Right lobe of liver (tissue), 6 donors: ENCODE measurements at places on chromosomes 11 and 22. TPM values are rescaled to one million over a fixed set of nuclear protein-coding genes. Genes with fewer than 3 reads are reported as not detected.

DNA sequence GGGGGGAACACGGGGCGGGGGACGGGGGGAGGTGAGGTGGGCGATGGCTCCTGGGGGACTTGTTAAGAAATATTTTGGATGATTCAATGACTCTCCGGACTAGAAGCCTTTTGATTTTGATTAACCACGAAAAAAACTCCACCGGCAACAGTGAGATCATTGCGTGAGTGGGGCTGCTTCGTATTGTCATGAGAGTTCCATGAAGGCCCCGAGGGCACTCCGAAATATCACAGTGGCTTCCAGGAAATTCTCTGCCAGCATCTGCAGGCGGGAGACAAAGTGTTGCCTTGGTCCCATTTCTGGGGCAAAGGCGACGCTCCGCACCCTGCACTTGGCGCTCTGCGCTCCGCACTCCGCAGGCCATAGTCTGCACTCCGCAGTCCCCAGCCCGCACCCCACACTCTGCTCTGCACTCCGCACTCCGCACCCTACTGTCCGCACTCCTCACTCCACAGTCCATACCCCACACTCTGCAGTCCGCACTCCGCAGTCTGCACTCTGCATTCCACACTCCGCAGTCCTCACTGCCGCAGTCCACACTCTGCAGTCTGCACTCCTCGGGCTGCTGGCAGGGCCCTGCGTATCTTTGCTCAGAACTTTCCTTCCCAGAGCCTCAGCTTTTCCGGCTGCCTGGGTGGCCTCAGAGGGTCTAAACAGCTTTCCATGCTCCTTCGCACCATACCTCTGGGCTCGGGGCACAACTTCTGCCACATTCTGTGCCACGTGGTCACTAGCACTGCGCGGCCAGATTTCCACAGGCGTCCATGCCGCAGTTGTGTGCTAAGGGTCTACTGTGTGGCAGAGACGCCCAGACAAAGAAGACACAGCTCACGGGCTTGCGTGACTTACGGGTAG is 61.1 kb downstream of the LINC01488 start:
- H3K27me3 ChIP-seq: no peaks in the 10 kb centered on the region
- H3K36me3 ChIP-seq: no peaks in the 10 kb centered on the region
- H3K27ac ChIP-seq: no peak overlapping the region
- peaks cover 7% of the 10 kb centered on the region for H3K4me1 ChIP-seq

The OR51E2 gene
- not detected for total RNA-seq

The OR51A7 gene
- not detected for total RNA-seq

- DNase-seq: no peak
- H3K27ac ChIP-seq: no peak overlapping the region
- H3K4me3 ChIP-seq: no peak overlapping the region
Measured at GRCh38 chr11:2625183-2625582, 74.6 kb downstream of the KCNQ1OT1 start.

- H3K36me3 ChIP-seq: no peaks in the 10 kb centered on the region
- H3K4me3 ChIP-seq: no peak overlapping the region
- no peaks in the 10 kb centered on the region for H3K27me3 ChIP-seq
- no peak overlapping the region for H3K27ac ChIP-seq
- no peaks in the 10 kb centered on the region for H3K4me1 ChIP-seq
- DNase-seq: no peak
Measured at GRCh38 chr11:72798361-72798760, 4.5 kb upstream of the STARD10 start.

The CABP4 gene
- total RNA-seq: 1.7 TPM

DNA sequence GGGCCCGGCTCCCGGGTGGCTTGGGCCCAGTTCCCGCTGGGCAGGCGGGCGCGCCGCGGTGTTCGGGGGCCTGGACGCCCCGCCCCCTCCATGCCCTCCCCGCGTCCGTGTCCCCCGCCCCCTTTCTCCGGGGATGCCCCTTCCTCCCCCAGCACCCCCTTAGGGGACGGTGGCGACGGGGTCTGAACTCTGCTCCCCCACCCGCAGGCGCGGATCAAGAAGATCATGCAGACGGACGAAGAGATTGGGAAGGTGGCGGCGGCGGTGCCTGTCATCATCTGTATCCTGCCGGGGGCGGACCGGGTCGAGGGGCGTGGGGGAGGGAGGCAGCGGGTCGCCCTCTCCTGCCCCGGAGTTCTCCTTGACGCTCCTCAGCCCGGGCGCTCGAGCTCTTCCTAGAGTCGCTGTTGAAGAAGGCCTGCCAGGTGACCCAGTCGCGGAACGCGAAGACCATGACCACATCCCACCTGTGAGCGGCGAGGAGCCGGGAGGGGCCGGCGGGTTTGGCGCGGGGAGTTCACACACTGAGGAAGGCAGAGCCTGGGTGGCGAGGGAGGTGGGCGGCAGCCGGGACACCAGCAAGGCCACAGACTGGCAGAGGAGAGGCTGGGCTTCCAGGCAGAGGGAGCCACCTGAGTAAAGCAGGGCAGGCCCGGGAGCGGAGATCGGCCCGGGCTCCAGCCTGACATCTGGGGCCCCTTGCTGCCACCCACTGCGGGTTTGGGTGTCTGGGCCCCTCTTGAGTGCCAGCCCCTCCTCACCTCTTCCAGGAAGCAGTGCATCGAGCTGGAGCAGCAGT is 546 bp downstream of the DRAP1 start:
- peak; percentile 60 for DNase-seq
- H3K4me3 ChIP-seq: peak overlapping the region; percentile 98
- H3K4me1 ChIP-seq: peaks cover 18% of the 10 kb centered on the region
- H3K27ac ChIP-seq: peak overlapping the region; percentile 85
- no peaks in the 10 kb centered on the region for H3K36me3 ChIP-seq

The DGCR2 gene
- total RNA-seq: 26.5 TPM

DNA sequence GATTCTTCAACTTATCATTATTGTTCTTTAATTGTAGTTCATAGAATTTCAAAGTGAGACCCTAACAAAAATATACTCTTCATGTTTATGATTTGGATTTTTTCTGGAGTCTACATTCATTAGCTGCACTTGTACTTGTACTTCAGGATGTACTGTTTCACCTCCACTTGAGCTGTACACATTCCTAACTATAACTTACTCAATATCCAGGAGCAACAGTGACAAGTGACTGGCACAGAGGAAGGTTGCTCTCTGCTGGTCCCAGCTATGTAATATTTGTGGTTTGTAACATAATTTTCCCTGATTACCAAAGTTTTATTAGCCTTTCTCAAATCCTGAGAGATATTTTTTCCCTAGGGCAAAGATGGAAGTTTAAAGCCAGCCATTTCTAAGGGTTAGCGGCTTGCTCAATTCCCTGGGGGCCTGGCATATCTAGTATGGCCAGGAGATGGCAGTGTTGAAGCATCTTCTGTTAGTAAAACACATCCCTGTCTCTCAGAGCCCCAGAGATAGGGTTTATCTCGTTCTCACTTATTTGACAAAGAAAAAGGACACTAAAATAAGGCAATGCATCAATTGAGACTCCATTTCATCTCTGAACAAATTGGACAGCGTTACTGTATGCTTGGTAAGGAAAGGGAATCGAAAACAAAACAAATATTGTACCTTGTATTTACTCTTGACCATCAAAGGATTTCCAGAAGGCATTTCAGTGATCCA is 14.2 kb downstream of the OR52A5 start:
- DNase-seq: peak; percentile 57
- no peak overlapping the region for H3K4me3 ChIP-seq
- no peaks in the 10 kb centered on the region for H3K27me3 ChIP-seq

GRCh38 chr11:109806205-109806604 is 287.0 kb upstream of the ZC3H12C start:
- no peak overlapping the region for H3K4me3 ChIP-seq
- H3K27ac ChIP-seq: no peak overlapping the region
- DNase-seq: no peak
- no peaks in the 10 kb centered on the region for H3K4me1 ChIP-seq
- no peaks in the 10 kb centered on the region for H3K36me3 ChIP-seq

GRCh38 chr11:121886996-121887395 is 229.0 kb downstream of the BLID start:
- no peak overlapping the region for H3K4me3 ChIP-seq
- H3K27me3 ChIP-seq: no peaks in the 10 kb centered on the region
- no peaks in the 10 kb centered on the region for H3K4me1 ChIP-seq
- H3K36me3 ChIP-seq: no peaks in the 10 kb centered on the region
- no peak overlapping the region for H3K27ac ChIP-seq

- no peak overlapping the region for H3K4me3 ChIP-seq
- no peaks in the 10 kb centered on the region for H3K4me1 ChIP-seq
- no peak for DNase-seq
Measured at GRCh38 chr22:24164940-24165339, 16.3 kb upstream of the SUSD2 start.

GRCh38 chr11:1532606-1533341 is 39.3 kb downstream of the DUSP8 start:
- no peaks in the 10 kb centered on the region for H3K27me3 ChIP-seq
- no peak overlapping the region for H3K27ac ChIP-seq
- H3K4me3 ChIP-seq: no peak overlapping the region
- H3K4me1 ChIP-seq: no peaks in the 10 kb centered on the region
- H3K36me3 ChIP-seq: peaks cover 5% of the 10 kb centered on the region

GRCh38 chr22:50439314-50439870 is 35.4 kb downstream of the SBF1 start:
- no peak overlapping the region for H3K4me3 ChIP-seq
- no peak overlapping the region for H3K27ac ChIP-seq
- peak; percentile 19 for DNase-seq

DNA sequence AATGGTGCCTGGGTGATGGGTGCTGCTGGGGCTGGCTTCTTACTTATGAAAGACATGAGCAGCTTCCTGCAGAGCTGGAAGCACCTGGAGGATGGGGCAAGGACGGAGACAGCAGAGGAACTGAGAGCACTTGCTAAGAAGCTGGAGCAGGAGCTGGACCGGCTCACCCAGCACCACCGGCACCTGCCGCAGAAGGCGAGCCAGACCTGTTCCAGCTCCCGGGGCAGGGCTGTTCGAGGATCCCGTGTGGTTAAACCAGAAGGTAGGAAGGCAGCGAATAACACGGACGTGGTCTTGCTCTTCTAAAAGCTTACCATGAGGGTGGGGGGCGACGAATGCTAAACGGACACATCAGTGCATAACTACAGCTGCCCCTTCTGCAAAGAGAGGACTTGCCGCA is 9.3 kb downstream of the APOL5 start:
- no peak overlapping the region for H3K4me3 ChIP-seq
- no peak overlapping the region for H3K27ac ChIP-seq
- H3K27me3 ChIP-seq: no peaks in the 10 kb centered on the region
- H3K4me1 ChIP-seq: no peaks in the 10 kb centered on the region

The OR51I1 gene
- total RNA-seq: not detected

DNA sequence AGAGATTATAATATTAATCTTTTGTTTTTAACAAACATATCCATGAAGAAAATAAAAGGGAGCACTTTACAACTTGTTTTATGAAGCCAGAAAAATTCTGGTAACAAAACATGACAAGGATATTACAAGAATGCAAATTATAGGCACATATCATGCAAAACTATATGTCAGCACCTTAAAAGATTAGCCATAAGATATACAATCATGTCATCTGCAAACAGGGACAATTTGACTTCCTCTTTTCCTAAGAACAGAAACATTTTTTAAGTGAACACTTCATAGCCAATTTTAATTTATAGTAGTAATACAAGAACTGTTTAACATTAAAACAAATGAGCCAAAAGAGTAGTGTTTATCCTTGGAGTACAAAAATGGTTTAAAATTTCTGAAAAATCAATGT is 916.5 kb upstream of the CNTN5 start:
- no peak overlapping the region for H3K27ac ChIP-seq
- H3K27me3 ChIP-seq: no peaks in the 10 kb centered on the region
- H3K4me1 ChIP-seq: no peaks in the 10 kb centered on the region
- H3K4me3 ChIP-seq: no peak overlapping the region
- no peaks in the 10 kb centered on the region for H3K36me3 ChIP-seq

DNA sequence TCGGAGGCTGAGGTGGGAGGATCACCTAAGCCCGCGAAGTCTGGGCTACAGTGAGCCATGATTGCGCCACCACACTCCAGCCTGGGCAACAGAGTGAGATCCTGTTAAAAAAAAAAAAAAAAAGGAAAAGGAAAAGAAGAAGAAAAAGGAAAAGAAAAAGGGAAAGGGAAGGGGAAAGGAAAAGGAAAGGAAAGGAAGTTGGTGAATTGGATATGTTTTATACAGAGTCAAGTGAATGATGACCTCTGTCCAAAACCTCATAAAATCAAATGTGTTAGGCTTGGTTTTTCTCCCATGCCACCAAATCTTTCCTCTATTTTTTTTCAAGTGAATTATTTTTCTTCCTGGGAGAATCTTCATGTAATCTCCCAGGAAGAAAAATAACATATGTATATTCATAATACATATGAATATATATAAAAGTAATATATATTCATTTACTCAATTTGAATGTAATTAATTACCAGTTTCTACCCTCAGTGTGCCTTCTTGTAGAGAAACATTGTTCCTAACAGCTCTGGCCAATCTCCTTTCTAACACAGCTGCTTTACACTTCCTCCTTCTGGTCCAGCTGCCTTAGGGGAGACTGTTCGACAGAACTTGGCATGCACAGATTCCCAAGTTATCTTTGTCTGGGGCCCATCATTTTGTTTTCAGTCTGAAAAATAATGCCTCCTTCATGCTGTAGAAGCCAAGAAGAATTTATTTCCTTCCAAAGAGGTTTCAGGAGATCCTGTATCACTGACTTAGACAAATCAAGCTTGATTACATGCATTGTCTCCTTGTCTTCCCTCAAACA is 111.9 kb downstream of the CCDC34 start:
- H3K4me1 ChIP-seq: no peaks in the 10 kb centered on the region
- H3K36me3 ChIP-seq: no peaks in the 10 kb centered on the region
- no peak overlapping the region for H3K27ac ChIP-seq
- H3K27me3 ChIP-seq: no peaks in the 10 kb centered on the region
- H3K4me3 ChIP-seq: no peak overlapping the region

The PGA5 gene
- total RNA-seq: 0.20 TPM

The MN1 gene
- 0.35 TPM for total RNA-seq

DNA sequence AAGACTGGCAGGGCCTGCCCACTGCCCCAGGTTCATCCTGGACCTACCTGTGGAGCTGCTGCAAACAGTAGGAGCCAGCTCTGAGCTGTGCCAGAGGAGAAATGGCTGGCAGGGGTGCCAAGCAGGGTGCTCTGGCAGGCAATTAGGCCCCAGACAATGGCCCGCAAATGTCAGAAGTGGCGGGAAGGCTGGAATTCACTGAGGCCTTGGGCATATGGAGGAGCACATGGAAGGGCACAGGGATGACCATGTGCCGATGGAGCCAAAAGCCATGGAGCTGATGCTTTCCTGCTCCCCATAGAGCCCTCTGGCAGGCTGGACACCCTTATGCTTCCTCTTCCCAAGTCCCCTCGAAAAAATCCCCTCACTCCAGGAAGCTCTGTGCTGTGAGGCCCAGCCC is 62.0 kb downstream of the BUD13 start:
- H3K4me1 ChIP-seq: no peaks in the 10 kb centered on the region
- no peak overlapping the region for H3K4me3 ChIP-seq
- no peaks in the 10 kb centered on the region for H3K27me3 ChIP-seq
